ENCODE measurements at places on chromosomes 3 and 15.

DNA sequence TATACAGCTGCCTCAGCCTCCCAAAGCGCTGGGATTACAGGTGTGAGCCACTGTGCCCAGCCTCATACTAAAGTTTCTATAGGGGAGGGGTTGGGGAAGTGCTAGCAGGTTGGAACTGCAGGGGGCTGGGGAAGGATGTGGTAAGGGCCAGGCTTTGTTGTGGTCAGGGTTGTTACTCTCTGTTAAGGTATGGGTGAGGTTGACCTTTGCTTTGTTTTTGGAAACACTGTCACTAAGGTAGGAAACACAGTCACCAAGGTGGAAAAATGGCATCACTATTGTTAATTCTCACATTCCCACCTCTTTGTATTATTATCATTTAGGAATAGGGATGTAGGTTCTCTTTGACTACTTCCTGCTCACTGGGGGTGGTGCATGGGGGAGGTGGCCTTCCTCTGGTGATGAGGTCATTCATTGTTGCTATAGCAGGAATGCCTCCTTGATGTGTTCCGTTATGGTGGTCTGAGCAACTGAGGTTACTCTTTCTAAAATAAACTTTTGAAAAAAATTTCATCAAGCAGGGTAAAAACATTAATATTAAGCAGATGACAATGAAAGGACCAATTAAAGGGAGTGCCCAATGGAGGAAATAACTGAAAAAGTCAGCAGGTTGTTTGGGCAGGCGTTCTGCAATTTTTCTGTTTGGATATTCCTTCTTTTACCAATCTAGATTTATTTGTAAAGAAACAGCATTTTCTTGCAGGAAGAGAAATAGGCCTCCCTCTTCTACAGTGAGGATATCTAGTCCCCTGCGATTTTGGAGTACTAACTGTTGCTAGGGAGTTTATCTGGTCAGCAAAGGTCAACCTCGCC is 150.5 kb downstream of the WDR76 start:
- DNase-seq, result no peak

DNA sequence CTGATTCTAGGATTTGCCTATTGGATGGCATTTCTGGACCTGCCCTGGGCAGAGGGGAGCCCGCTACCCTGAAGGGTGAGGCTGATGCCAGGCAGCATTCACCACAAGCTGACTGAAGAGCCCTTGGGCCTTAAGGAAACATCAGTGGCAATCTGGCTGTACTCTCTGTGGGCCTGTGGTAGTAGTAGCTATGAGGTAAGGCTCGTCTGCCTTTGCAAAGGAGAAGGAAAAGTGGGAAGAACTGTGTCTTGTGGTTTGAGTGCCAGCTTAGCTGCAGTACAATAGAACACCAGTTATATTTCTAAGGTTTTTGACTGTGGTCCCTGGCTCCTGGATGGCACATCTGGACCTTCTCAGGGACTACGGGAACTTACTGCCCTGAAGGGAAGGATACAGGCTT is 51.5 kb downstream of the SPTSSB start:
- no peak for DNase-seq

DNA sequence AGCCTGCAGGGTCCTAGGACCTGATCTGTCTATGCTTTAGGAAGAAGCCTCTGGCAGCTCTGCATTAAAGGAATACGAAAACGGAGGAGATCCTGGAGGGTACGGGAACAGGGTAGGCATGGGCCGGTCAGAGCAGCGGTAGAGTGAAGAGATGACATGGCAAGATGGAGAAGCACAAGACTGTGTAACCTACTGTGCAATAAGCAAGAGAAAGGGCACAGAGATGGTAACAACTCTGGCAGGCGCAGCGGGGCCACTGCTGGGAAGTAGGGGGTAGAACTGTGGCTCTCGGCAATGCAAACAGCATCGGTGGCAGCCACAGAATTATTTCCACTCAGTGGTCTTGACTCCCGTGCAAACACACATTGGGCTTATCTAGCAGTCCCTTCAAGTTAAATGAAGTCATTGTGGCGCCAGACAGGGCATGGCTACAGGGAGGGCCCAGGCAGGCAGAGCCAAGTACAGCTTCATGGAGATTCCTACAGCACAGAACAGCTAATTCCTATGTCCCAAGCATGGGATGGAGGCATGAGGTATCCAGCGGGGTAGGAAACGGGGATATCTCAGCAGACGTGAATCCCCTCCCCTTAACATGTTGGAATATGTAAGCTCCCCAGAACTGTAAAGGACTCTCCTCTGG is 28.8 kb downstream of the WHAMM start:
- no peak for DNase-seq

DNA sequence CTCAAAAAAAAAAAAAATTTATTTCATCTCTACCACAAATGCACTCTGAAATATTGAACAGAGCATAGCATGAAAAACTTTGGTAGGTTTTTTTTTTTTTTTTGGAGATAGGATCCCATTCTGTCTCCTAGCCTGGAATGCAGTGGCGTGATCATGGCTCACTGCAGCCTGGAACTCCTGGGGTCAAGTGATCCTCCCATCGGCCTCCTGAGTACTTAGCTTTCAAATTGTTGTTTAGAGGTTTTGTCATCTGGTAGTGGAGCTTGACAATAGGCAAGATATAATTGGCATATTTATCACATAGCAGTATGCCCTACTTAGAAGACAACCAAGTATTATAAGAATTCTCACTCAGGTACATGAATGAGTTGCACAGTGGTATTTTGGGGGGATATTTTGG is 234.2 kb upstream of the ST8SIA2 start:
- no peak for DNase-seq

DNA sequence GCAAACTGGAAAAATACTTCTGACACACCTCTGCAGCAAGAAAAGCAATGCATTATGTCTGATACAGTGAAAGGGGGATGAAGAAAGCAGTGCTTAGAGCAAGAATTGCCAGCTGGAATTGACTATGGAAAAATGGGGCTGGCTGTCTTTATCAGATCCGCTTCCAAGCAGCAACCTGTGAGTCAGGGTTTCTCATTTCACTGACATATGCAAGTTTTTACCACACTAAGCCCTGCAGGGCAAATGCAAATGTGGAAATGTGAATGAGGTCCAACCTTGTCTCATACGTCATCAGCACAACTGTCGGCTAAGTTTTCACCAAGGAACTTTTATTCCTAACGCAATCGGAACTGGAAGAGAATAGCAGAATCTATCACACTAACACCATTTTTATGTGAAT is 172.5 kb upstream of the GADL1 start:
- no peak for DNase-seq

GRCh38 chr15:79700951-79701480 is 195.8 kb downstream of the MTHFS start:
- DNase-seq, result no peak

GRCh38 chr3:59796456-59796855 is 746.6 kb upstream of the CFAP20DC start:
- no peak for DNase-seq

DNA sequence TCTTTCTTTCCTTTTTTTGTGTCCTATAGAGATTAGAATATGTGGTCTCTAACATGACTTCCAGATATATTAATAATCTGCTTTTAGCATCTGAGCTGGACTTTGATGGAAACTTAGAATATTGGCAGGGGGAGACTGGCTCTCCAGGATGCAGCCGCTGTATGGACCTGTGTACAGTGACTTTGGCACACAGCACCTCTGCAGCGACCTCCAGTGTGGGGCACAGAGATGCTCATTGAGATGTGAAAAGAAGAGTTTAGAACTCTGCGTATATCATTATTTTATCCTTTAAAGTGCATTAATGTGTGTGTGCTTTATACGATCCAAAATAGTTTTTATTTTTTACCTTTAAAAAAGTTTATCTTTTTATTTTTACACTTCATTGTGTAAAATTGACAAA is 18.3 kb downstream of the CFAP161 start:
- no peak for DNase-seq

DNA sequence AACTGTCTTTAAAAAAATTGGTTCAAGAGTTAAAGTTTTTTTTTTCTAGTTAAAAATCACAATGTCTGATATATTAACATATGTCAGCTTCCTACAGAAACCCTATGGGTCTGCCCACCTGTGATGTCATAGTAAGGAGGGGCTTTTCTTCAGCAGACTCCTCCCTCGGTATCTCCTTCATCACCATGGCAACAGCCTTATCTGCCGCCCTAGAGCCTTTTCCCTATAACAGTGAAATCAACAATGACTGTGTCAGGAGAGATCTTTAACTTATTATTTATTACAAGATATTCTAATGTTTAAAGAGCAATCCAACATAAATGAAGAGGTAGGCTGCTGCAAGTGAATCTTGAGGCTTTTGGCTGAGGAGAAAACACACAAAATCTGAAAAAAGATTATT is 138.7 kb downstream of the PEX5L start:
- no peak for DNase-seq

DNA sequence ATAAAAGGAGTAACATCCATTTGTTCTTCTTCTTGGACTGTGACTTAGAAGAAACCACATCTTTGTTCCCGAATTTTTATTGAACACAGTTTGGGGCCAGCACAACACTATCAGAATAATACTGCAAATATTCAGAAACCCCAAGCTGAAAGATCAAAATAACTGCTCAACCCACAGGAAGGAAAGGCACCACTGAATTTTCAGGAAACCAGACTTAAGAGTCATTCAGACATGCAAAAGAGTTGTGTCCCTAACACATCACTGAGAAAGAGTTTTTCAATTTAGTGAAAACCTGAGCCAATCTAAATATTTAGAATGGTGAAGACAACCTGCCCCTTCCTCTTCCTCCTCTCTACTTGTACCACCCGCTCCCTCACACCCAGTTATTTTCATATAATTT is 295.0 kb upstream of the RORA start:
- DNase-seq, result no peak

DNA sequence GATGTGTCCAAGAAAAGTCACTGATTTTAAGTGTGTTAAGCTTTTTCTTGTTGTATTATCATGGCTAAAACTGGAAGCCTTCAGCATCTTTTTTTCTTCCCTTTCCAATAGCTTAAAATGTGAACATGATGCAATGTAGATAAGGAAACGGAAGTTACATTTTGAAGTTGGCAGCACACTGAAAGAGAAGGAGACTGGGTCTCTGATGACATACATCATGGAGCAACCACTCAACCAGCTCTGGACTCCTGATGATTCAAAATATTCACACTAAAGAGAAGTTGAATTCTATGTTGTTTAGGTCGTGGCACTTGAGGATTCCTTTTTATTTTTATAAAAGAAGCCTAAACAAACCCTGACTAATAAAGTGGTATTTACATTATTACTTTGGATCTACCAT is 488.3 kb upstream of the ALCAM start:
- no peak for DNase-seq

- DNase-seq, result no peak
Measured at GRCh38 chr15:75163150-75163564, 38.5 kb upstream of the C15orf39 start.

DNA sequence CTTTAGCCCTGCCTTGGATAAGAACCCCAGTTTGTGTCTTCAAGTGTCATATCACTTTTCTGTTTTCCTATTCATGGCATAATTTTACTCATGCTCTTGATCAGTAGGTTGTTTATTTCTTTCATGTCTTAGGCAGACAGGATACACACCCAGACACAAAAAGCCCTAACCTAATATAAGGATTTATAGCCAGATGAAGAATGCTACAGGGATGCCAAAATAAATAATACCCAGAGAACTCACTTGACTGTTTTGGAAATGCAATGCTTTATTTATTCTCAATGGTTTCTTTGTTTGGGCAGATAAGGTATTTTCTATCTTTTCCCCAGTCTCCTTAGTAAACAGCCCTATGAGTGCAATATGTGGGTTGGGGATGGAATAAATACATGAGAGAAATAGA is 424.0 kb upstream of the PDZRN3 start:
- no peak for DNase-seq

DNA sequence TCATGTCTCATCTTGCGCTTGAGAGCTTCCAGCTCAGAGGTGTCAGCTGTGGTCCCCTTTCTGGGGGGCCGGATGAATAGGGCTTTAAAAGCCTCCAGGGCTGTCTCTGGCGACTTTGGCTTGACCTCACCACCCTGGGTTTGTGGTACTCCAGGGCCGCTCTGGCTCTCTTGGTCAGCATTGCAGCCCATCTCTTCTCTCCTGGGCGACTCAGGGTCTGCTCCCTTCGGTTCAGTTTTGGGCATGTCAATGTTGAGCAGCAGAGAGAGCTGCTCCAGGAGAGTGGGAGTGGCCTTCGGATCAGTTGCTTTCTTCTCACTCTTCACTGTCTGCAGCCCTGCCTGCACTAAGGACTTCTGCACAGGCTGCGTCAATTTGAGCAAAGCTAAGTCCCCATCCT is 127.9 kb downstream of the FMN1 start:
- DNase-seq, result no peak

- DNase-seq, result no peak
Measured at GRCh38 chr3:106068795-106069194, 200.0 kb upstream of the CBLB start.

GRCh38 chr3:51581524-51581923 is 43.0 kb downstream of the RAD54L2 start:
- DNase-seq, result no peak

GRCh38 chr3:125123451-125124305 is 67.9 kb upstream of the HEG1 start:
- no peak for DNase-seq

- DNase-seq, result no peak
Measured at GRCh38 chr3:154786724-154787123, 293.4 kb upstream of the MME start.

- no peak for DNase-seq
Measured at GRCh38 chr3:73759297-73759711, 134.6 kb upstream of the PDZRN3 start.

- no peak for DNase-seq
Measured at GRCh38 chr3:28863186-28863585, 417.7 kb upstream of the RBMS3 start.

DNA sequence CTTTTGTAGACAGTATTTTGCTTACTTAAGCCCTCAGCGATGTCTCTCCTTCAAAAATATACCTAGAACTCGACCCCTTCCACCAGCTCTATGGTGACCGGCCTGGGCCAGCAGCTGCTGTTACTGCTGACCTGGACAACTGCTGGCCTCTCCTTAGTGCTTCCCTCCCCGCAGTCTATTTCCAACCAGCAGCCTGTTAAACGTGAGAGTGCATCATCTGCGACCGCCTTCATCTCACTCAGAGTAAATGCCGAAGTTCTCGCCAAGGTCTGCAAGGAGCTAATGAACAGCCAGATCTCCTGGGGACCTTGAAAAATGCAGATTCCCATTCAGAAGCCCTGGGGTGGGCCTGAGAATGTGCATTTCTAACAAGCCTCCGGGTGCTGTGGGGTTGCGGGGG is 86.7 kb downstream of the RPLP1 start:
- DNase-seq, result no peak

DNA sequence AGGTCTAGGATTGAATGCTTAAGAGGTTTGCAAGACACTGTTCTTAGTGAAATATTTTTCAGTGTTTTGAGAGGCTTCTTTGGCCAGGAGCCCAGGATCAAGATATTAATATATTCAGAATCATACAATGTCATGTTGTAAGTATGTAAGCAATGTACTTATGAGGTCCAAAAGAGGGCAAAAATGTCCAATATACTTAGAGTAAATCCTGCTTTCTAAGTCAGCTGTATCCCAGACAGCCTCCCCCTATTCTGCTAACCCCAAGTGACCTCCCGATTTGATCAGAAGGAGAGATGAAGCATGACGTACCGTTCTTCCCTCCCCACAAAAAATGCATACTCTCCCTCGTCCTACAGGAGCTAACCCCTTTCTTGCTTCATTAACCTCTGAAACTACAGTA is 70.9 kb downstream of the CHAC1 start:
- no peak for DNase-seq

- DNase-seq, result no peak
Measured at GRCh38 chr3:15782429-15782828, 15.3 kb downstream of the ANKRD28 start.

- no peak for DNase-seq
Measured at GRCh38 chr15:69652751-69653305, 200.2 kb downstream of the RPLP1 start.

Measured in stimulated activated CD4-positive, alpha-beta T cell treated with anti-CD3 and anti-CD28 coated beads, Interleukin-1b, Interleukin-23, amount 100 ng/mL, for 1 hour (primary cell).